Activated CD8-positive, alpha-beta memory T cell treated with anti-CD3 and anti-CD28 coated beads for 24 hours (primary cell): ENCODE measurements at places on chromosomes 7 and 10.

GRCh38 chr10:94324609-94325233, 38.0 kb downstream of the NOC3L start:
- DNase-seq = no peak

DNA sequence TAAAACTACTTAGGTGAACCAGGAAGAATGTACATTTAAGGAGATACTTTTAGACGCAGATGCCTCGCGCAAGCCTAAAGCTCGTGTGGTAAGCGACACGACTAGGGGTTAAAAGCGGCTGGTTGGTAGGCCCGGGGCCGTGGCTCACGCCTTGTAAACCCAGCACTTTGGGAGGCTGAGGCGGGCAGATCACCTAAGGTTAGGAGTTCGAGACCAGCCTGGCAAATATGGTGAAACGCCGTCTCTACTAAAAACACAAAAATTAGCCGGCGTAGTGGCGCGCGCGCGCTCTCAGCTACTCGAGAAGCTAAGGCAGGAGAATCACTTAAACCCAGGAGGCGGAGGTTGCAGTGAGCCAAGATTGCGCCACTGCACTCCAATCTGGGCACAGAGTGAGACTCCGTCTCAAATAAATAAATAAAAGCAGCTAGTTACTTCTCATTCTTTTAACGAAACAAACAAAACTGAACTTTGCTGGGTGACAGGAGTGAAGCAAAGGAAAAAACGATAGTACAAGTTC, 879 bp downstream of the NUDT5 start:
- DNase-seq = peak; percentile 73

DNA sequence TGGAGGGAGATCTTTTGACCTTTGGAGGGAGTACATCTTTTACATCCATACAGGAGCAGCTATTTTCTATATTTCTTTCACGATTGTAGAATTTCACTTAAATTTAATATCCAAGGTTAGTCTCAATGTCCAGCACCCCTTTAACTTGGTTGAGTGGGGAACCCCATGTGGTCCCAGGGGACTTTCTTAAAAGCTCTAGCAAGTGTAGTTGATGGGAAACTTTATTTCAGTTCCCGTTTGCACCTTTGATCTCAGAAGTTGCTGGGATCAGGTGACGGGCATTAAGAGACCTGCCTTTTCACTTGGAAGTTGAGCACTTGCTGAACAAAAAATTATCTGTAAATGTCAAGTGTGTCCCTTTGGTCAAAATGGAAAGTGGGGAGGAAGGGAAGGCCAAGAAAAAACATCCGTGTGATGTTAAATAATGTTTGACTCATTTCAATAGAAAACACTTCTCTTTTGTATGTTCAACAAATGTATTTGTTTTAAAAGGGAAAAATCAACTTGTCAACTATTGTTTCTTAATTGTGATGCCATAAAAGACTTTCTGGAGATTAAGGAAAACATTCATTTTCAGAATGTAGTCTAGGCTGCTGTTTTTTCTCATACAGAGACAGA, 370.1 kb upstream of the GALNT17 start:
- no peak for DNase-seq

DNA sequence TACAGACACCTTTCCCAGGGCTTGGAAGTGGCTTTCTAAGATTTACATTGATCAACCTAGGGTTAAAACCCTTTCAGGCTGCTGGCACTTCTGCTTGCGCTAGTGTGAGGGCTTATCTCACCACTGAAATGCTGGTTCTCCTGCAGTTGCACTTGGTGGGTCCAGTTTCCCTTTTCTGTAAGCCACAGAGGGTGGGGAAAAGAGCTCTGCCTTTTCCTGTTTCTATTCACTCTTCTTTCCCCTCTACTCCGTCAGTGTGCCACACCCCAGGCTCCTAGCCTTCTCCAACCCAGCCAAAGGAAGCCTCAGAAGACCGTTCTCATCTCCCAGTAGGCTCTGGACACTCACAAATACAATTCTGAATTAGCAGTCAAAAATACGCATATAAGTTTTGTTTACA, 19.0 kb upstream of the CAPZA2 start:
- DNase-seq = no peak
